ENCODE measurements at places on chromosomes 6 and 20. TPM values are rescaled to one million over a fixed set of nuclear protein-coding genes. Genes with fewer than 3 reads are reported as not detected.
A peak's percentile ranks its signal among the peaks of the same experiment; 100 is the strongest.

PRRT1 gene
- 3.6 TPM for total RNA-seq

KCNG1 gene
- 5.3 TPM for total RNA-seq

HSPA1L gene
- total RNA-seq = 2.3 TPM

ESR1 gene
- total RNA-seq = 1.1 TPM

MCCD1 gene
- total RNA-seq = not detected

PRDM13 gene
- not detected for total RNA-seq

ZFP64 gene
- total RNA-seq = 7.9 TPM

GRCh38 chr20:1537731-1538058, 19.8 kb downstream of the SIRPD start:
- DNase-seq = peak; percentile 73

GRCh38 chr6:90098001-90098531, 198.6 kb downstream of the BACH2 start:
- DNase-seq = peak; percentile 82

DNA sequence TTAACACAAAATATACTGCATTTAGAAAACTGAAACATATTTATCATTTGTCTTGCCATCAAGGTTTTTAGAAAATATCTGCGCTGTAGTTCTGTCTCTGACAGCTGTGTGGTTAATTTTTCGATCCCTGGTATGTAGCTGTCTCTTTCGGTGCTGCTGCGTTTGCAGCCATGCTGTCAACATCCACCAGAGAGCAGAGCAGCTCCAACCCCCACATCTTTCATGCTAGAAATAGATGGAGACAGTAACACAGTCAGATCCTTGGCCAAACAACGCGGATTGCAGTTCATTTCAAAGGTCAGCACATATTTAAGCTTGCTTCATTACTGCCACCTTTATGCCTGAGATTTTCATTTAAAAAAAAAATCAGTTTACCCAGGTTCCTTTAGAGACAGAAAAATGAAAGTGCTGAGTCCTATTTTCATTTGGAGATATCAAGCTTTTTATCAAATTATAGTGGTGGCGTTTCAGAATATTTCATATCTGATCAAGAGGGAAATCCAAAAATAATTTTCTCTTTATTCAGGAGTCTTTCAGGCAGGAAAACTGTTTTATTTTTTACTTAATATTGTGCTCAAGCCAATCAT, 157.7 kb upstream of the MMS22L start:
- no peak for DNase-seq

GRCh38 chr6:31125586-31126363, 5.5 kb upstream of the CDSN start:
- no peak for DNase-seq

DNA sequence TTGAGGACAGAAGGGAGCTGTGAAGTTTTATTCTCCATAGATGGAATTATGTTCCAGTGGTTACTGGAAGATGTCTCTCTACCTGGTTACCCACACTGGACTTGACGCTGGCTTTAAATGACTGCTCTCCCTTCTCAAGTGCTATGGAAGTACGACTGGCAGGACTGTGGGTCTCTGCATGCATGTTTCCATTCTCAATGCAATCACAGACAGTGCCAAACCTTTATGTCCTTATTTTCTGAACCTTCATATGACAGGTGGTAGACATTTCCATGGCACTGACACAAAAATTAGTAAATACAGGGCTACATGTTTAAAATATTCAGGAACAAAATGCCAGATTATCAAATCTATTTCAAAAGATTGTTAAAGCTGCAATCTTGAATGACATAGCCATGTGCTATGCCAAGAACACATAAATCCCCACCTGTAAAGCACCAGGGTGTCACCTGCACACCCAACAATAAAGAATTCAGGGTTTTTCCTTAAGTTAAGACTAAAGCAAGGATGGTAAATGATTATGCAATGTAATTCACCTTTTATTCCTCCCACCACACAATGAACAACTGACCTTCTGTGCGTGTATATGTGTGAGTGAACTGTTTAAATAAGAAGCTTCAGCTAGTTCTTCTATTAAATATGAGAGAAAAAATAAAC, 153.3 kb upstream of the ENPP5 start:
- no peak for DNase-seq

- no peak for DNase-seq
Observed at GRCh38 chr20:50526403-50526989, 16.3 kb downstream of the PTPN1 start.

- DNase-seq = peak; percentile 63
Observed at GRCh38 chr6:156976216-156977127, 199.3 kb downstream of the ARID1B start.

DNA sequence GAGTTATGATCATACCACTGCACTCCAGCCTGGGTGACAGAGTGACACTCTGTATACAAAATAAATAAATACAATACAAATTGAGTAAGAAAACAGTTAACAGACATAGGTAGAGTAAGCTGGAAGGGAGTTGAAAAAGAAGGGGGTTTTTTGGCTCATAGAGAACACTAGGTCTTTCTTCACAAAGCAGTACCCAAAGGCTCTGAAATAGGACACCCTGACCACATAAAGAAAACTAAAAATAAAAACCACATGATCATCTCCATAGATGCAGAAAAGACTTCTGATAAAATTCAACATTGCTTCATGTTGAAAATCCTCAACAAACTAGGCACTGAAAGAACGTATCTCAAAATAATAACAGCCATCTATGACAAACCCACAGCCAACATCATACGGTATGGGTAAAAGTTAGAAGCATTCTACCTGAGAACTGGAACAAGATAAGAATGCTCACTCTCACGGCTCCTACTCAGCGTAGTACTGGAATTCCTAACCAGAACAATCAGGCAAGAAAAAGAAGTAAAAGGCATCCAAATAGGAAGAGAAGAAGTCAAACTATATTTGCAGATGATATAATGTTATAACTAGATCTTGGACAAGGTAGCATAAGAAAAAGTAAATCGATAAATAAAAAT, 48.6 kb downstream of the TOMM6 start:
- no peak for DNase-seq

DNA sequence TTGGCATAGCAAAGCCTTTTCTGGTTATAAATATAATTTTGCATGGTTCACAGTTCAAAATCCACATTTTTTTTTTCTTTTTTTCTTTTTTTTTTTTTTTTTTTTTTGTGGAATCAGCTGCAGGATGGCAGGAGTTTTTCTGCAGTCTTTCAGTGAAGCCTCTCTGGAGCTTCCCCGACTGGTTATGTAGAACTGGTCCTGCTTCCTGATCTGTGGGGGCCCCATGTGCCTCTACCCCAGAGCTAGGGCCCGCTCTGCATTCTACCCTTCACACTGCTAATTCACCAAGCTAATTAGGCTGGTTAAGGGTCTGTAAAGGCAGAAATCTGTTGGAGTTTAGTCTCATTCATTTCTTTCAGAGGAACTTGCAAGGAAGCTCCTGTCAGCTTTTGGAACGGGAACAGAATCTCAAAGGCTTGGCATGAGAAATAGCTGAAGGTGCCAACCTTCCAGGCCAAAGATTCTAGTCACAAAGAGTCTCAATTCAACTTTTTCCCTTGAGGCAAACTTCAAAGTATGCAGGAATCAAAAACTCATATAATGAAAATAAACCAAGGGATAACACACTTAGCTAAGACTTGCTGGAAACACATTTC, 45.5 kb downstream of the HMGN3 start:
- no peak for DNase-seq

DNA sequence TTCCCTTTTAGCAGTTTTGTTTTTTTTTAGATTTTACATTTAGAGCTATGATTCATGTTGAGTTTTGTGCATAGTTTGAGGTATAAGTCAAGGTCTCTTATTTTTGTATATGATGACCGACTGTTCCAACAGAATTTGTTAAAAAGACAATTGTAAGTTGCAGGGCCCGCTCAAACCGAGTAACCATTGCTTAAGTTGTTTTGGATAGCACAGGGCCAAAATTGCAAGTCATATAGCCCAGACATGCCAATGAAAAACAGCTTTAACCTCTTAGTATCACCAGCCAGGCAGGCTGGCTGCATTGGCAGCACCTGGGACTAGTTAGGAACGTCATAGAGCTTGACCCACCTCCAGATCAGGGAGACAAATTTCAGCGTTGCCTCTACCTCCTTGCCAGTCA, 47.3 kb downstream of the PFDN4 start:
- no peak for DNase-seq
